ENCODE measurements at places on chromosomes 1 and 21. TPM values are rescaled to one million over a fixed set of nuclear protein-coding genes. Genes with fewer than 3 reads are reported as not detected.

Gene BSND
- total RNA-seq = not detected

Gene FCRL2
- not detected for total RNA-seq

Gene PLK3
- total RNA-seq = 14.2 TPM

Gene SETSIP
- 0.13 TPM for total RNA-seq

Gene CYP4Z1
- total RNA-seq = not detected

Gene HTR6
- not detected for total RNA-seq

Gene ARHGAP30
- 3.1 TPM for total RNA-seq

Gene KRTAP19-2
- total RNA-seq = not detected
